ENCODE measurements at places on chromosomes 7 and 10.

DNA sequence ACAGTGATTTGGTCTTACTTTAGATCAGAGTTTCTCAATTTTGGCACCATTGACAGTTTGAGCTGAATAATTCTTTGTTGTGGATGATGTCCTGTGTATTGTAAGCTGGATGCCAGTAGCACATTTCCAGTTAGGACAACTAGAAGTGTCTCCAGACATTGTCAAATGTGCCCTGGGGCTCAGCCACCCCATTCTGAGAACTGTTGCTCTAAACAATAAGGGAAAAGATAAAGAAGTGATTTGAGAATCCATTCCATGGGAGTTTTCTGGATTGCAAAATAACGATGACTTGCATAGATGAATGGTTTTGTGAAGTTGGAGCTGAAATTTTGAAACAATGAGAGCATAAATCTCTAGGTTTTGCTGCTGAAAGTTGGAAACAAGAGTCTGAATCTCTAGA lies 44.6 kb downstream of the NUP205 start:
- no peak for DNase-seq

DNA sequence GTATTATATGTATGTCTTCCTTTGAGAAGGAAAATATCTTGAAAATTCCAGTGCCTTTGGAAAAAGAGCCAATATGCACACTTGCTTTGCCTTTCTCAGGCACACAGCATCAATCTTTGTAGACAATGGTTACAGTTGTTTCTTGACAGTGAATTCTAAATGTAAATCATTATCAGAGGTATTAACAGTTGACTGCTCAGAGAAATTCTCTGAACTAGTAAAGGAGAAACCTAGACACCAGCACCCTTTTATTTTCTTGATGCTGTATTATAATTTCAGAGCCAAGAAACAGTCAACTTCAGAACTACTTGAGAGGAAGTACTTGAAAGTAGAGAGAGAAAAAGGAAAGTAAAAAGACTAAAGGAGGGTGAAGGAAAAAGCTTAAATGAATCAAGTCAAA lies 185.8 kb upstream of the SMIM30 start:
- DNase-seq: no peak

DNA sequence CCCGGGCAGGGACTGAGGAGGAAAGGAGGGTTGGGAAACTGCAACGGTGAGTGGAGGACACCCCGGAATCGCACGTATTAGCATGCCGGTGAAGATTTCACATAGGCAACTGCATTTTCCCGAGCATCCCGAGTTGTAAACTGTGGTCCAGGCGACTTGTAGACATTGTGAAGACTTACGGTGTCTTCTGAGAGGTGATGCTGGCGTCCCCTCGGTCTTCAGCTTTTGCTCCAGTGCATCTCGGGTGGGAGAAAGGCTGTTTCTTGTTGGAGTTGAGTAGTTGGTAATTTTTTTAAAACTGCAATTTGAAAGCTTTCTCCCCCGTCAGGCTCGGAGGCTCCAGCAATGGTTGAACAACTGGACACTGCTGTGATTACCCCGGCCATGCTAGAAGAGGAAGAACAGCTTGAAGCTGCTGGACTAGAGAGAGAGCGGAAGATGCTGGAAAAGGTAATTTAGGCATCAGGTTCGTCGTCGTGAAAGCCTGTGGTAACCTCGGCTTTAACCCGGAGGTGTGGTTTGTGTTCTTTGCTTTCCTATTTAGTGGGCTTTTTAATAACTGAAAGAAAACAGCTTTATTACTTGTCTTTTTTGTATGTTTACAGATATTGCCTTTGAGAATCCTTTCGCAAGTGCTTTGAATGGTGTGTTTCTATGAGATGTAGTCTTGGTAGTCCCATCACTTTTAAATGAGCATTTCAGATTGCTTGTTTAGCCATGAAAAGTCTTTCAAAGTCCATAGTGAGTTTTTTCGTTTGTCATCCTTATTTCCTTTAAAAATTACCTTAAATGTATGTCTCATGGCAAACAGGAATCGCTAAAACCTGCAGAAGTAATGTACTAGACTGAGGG lies 687 bp downstream of the HELLS start:
- no peak for DNase-seq

- DNase-seq: no peak
Measured at GRCh38 chr7:140698477-140698876, 2.0 kb downstream of the NDUFB2 start.

DNA sequence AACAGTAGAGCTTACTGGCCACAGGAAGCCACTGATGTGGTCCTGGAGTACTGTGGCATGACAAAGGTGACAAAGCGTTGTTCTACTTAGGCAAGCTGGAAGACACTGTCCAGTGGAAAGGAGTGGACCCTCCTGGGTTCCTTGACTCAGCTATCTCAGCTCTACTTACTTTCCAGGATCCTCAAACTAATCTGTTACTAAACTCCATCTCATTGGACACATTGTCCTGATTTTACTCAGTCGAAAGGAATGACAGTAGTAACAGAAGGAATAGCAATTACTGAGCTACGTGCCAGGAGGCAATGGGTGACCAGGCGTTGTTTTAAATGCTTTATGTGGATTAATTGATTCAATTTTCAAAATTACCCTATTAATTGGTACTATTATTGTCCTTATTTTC lies 41.6 kb downstream of the ABLIM1 start:
- no peak for DNase-seq

- no peak for DNase-seq
Measured at GRCh38 chr10:117132751-117133231, 5.3 kb downstream of the VAX1 start.

- DNase-seq: no peak
Measured at GRCh38 chr7:151431281-151431767, 8.6 kb downstream of the CRYGN start.
